Spinal cord (tissue), 10 donors: ENCODE measurements at places on chromosomes 12 and 14. TPM values are rescaled to one million over a fixed set of nuclear protein-coding genes. Genes with fewer than 3 reads are reported as not detected.

The MEG3 gene
- polyA plus RNA-seq: 1,152 TPM

The C12orf60 gene
- 3.6 TPM for polyA plus RNA-seq

The VRK1 gene
- 15.7 TPM for polyA plus RNA-seq

The IL31 gene
- not detected for polyA plus RNA-seq

The SPX gene
- 4.8 TPM for polyA plus RNA-seq

The TCL1A gene
- polyA plus RNA-seq: 0.47 TPM

The TAS2R42 gene
- 0.23 TPM for polyA plus RNA-seq

The TSPAN19 gene
- polyA plus RNA-seq: 1.8 TPM

The BCAT1 gene
- polyA plus RNA-seq: 15.6 TPM

The NUBPL gene
- polyA plus RNA-seq: 11.2 TPM

The ADAMTS20 gene
- polyA plus RNA-seq: 0.45 TPM
